ENCODE measurements at places on chromosomes 5 and 9.

DNA sequence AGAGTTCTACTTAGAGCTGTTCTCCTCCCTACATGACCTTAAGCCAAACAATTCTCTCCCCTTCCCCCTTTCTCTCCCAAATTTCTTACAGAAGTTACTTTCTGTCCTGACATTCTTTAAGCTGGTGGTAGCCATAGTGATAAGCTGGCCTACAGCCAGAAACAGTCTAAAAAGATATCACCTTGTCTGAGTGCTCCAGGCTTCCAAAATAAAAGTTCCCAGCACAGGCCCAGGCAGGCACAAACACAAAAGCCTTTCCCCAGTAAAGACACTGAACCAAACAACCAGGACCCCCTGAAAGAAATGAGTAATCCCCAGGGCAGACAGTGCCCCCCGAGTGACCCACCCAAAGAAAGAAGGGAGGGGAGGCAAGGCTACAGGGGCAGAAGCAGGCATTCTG lies 19.2 kb downstream of the SIL1 start:
- no peak overlapping the region for H3K27ac ChIP-seq
- no peaks in the 10 kb centered on the region for H3K36me3 ChIP-seq
- H3K27me3 ChIP-seq = peaks cover 5% of the 10 kb centered on the region

- H3K27me3 ChIP-seq = peaks cover 2% of the 10 kb centered on the region
- H3K4me1 ChIP-seq = peaks cover 4% of the 10 kb centered on the region
- H3K27ac ChIP-seq = no peak overlapping the region
- H3K4me3 ChIP-seq = no peak overlapping the region
These were observed 312.4 kb downstream of the ARL15 start for GRCh38 chr5:53997736-53998627.

DNA sequence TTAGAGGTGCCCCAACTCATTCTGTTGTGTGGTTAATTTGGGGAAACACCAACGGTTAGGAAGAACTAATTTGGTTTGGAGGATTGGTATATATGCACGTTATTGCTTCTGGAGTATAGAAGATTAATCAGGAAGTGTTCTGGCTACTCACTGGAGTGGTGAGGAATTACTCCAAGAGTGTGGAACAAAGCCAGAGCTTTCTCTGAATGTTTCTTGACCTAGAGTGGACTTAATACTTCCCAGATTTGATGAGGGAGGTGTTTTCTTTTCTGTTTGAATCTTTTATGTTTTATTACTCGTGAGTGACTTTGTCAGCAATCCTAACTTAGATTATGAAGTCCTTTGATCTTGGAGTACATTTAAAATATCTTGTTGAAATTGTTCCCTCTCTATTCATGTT lies 163.7 kb downstream of the MAN2A1 start:
- no peak overlapping the region for H3K27ac ChIP-seq
- no peaks in the 10 kb centered on the region for H3K4me1 ChIP-seq
- no peaks in the 10 kb centered on the region for H3K27me3 ChIP-seq
- no peak overlapping the region for H3K4me3 ChIP-seq
- peaks cover 12% of the 10 kb centered on the region for H3K36me3 ChIP-seq

DNA sequence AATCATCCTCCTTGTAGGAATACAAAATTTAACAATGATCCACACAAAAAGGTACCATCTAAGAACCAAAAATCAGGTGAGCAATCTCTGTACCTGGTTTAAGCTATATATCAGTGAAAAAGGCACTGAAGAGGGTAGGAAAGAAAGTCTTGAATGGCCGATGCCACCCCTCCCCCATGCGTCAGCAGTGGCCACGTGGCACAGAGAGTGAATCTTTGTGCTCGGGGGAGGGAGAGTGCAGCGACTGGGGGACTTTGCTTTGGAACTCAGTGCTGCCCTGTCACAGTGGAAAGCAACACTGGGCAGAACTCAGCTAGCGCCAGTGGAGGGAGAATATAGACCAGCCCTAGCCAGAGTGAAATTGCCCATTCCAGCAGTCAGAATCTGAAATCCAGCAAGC lies 28.3 kb upstream of the PDE4D start:
- peaks cover 13% of the 10 kb centered on the region for H3K4me1 ChIP-seq
- no peak overlapping the region for H3K27ac ChIP-seq
- H3K4me3 ChIP-seq = no peak overlapping the region
- H3K27me3 ChIP-seq = no peaks in the 10 kb centered on the region

GRCh38 chr9:4489562-4489918 lies 728 bp upstream of the SLC1A1 start:
- H3K4me1 ChIP-seq = no peaks in the 10 kb centered on the region
- H3K4me3 ChIP-seq = peak overlapping the region; percentile 87
- no peaks in the 10 kb centered on the region for H3K36me3 ChIP-seq
- no peak overlapping the region for H3K27ac ChIP-seq
- DNase-seq = peak; percentile 30

GRCh38 chr9:69818750-69819345 lies 1.8 kb upstream of the CFAP95 start:
- H3K27me3 ChIP-seq = no peaks in the 10 kb centered on the region
- H3K4me3 ChIP-seq = no peak overlapping the region

DNA sequence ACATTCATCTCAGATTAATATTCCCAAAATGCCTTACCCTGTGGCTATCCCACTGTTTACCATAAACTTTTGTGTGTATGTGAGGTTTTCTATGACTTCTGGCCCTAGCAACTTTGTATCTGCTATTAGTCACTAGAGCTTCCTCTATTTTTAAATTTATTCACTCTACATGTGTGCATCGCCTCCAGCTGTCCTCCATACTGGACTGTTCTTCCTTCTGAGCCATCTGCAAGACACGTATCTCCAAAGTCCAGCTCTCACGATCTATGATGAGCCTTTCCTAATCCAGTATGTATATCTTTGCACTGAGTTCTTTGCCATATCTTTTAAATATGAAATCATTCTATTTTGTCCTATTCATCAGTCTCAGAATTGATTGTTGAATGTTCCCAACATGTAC lies 1.7 kb upstream of the GNG10 start:
- H3K27me3 ChIP-seq = peaks cover 4% of the 10 kb centered on the region
- H3K4me1 ChIP-seq = peaks cover 7% of the 10 kb centered on the region
- no peak for DNase-seq
- no peaks in the 10 kb centered on the region for H3K36me3 ChIP-seq
- no peak overlapping the region for H3K27ac ChIP-seq

DNA sequence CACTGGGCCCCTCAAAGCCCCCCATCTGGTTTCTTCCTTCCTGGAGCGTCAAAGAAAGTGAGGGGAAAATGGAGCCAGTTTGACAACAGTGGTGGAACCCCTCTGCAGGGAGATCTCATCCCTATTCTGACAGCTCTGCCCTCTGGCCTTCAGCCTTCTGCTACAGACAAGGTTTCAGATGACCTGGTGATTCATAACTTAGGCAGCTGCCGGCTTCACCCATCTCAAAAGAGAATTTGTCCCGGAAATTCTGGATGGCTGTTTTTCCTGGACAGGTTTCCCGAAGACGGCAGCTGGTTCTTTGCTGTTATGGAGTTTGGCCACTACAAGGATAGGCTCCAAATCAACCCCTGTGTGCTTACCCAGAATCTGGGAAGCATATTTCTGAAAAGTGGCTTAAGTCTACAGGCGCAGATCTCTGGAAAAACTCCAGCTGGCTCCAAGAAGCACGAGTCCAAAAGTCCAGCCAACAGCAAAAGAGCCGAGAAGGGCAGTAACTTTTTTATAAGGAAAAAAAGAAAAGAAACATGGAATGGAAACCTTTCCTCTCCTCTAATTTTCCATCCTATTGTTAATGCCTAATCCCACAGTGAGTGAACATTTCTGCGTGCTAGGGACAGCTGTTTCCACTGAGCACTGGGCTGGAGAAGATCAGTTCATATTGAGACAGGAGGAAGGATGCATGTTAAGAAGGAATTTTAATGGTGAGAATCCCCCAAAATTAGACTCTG lies 54.5 kb downstream of the ZNF366 start:
- peak overlapping the region; percentile 94 for H3K27ac ChIP-seq
- no peaks in the 10 kb centered on the region for H3K36me3 ChIP-seq
- H3K4me3 ChIP-seq = no peak overlapping the region
- no peak for DNase-seq
- H3K27me3 ChIP-seq = peaks cover 3% of the 10 kb centered on the region
